NCI-H345 (cell line): ENCODE measurements at places on chromosomes 5 and 9.

DNA sequence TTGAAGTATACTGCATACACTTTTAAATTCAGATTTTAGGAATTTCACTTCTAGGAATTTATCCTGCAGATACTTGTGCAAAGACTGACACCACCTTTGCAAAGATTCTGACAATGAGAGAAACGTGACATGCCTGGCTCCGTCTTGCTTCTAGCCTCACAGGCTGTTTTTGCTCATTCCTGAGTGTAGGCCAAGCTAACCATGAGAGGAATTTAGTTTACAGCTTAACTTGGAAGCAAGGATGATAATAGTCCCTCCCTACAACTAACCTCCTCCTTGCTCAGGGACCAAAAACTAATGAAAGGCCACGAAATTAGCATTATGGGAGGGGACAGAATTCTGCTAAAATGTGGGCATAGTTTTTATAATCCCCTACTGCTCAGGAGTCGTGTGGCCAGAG, 31.1 kb downstream of the C5orf22 start:
- no peak for DNase-seq

- DNase-seq: peak; percentile 34
These were observed 92.9 kb upstream of the MTAP start for GRCh38 chr9:21709464-21710058.

- no peak for DNase-seq
These were observed 13.6 kb downstream of the ARPC5L start for GRCh38 chr9:124875501-124875900.

DNA sequence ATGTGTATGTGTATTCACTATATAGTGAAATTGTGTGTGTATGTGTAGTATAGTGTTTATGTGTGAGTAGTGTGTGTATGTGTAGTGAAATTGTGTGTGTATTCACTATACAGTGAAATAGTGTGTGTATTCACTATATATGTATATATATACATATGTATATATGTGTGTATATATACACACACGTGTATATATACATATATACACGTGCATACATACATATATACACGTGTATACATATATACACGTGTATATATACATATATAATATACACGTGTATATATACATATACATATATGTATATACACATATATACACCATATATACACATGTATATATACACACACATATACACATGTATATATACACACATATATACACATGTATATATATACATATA, 403.6 kb upstream of the TUSC1 start:
- no peak for DNase-seq

DNA sequence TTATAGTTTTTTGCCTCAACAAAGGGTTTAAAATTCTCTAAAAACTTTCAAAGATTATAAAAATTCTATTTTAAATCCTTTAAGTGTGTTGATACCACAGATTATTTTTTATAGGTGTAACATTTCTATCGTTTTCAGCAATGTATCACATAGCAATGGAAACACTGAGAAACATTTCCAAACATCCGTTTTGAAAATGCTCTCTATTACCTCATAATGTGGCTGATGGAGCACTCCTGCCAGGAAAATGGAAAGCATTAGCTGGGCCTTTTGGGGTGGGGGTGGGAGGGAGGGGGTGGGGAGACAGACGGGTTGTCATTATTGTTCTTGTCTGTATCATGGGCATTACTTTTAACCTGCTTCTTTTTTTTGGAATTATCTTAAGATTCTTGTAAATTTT, 516.5 kb downstream of the ACTL7B start:
- no peak for DNase-seq

GRCh38 chr5:133914434-133914833, 54.0 kb downstream of the C5orf15 start:
- DNase-seq: no peak

- no peak for DNase-seq
These were observed 375.8 kb downstream of the RAB3C start for GRCh38 chr5:58958701-58959100.

DNA sequence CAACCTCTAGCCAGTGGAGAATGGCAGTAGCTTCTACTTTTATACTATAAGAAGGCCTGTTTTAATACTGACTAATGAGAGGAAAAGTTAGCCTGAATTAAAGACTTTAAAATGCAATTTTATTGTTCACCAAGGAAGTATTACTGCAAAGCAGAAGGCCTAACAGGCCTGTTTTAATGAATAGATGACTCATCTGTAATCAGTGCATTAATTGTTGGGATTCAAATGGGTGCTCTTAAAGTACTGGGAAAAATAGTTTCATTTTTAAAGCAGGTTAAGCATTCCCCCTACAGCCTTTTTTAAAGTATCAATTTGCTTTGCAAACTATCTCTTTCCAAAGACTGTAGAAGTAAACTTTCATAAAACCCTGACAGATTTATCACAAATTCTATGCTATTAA, 147.7 kb downstream of the SIL1 start:
- DNase-seq: no peak

GRCh38 chr5:138109463-138110265, 25.8 kb downstream of the WNT8A start:
- no peak for DNase-seq

DNA sequence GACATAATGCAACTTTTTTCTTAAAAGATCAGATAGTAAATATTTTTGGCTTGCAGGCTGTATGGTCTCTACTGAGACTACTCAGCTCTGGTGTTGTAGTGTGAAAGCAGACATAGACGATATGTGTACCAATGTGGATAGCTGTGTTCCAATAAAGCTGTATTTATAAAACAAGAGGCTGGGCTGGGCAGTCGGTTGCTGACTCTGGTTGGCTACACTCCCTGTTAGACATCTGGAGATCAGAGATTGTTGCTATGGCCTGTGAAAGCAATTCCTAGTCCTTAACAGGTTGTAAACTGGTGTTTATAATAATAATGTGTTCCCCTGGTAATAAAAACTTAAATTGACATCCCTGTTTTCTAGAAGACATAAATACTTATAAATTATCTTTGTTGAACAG, 24.4 kb upstream of the SCAMP1 start:
- no peak for DNase-seq

GRCh38 chr9:91867740-91868139, 82.3 kb downstream of the ROR2 start:
- no peak for DNase-seq

DNA sequence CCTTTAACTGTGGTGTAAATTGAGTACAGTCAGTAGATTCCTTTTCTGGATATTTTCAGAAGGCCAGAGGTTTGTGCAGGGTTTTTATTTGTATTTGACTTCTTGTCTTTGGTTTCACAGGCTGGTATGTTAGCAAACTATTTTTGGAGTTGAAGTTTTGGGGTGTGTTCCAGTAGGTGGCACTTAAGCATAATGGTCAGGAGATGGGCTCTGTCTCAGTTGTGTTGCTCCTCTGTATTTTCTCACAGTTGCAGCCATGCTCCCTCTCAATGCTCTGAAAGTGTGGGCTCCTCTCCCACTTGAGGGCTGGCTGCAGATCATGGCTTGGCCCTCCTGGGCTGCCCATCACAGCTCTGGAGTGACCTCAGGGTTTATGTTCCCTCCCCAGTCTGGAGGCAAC, 267.0 kb upstream of the PCSK5 start:
- DNase-seq: no peak

- peak; percentile 78 for DNase-seq
These were observed 597.3 kb downstream of the PRELID2 start for GRCh38 chr5:145237843-145238242.

DNA sequence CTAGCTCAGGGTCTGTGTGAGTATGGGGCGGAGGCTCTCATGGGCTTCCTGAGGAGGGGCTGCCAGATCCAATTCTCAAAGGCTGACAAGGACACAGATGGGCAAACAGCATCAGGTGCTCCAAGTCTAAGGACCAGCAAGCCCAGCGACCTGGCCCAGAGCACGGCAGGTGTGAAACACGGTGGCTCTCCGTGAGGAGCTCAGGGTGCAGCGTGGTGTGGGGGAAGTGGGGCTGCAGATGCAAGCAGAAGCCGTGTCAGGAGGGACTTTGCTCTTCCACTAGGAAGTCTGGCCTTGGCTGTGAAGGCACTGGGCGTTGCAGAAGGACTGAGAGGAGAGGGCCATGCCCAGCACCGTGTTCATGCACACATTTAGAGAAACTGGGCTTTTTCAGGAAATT, 420.0 kb downstream of the GADD45G start:
- DNase-seq: no peak

DNA sequence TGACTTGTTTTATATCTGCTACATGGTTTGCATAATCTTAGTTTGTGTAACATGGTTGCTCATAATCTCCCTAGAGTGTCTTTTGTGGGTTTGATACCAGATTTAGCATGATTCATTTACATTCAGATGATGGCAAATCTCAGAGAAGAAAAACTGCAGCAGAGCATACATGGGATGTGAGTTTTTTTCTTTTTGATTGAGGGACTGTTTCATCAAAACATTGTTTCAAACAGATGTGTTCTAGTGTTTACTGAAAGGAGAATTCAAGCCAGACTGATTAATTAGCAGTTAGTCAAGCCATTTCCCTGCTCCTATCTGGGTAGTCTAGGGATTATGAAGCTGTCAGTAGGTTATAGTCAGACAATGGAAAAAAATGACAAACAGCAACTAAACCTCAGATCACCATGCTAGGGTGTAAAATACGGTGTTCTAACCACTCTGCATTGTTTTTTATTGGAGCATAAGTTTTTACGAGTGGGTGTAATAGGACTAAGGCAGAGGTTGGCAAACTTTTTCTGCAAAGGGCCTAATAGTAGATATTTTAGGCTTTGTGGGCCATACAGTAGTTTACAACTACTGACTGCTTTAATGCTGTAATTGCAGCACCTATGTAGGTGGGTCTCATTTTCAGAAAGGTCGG, 10.5 kb upstream of the GDNF start:
- DNase-seq: no peak

- DNase-seq: no peak
These were observed 30.5 kb upstream of the F2RL1 start for GRCh38 chr5:76788362-76788761.

- DNase-seq: no peak
These were observed 568.7 kb upstream of the KLF4 start for GRCh38 chr9:108058135-108058814.

DNA sequence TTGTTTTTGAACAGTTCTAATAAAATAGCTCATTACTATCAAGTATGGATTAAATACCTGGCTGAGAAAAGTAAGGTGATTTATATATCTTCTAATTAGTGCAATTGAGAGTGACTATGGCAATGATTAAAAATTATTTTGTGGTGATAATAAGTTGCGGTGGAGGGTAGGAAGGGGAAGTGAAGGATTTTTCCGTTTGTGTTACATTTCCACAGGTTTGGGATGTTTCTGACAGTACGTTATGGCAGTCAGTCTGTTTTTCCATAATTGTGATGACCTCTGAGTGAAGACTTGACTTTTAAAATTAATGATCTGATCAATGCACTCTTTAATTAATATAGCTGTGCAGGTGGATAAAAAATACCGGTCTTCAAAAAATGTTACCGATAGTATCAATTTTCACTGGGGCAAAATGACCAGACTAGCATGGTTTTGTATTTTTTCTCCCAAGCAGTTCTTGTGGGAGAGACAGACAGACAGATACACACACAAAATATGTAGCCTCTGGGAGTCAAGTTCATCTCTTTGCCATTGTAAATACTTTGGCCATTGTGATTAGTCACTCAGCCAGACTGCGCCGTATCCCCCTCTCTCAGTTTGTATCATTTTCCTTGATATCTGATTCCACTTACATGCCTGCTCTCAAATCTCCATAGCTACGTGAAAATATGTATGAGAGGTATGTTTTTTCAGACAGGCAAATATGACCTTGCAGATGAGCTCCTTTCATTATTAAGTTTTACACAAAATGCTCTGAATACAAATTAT, 60.2 kb downstream of the ARHGAP26 start:
- no peak for DNase-seq

- DNase-seq: no peak
These were observed 44.2 kb upstream of the SPIN1 start for GRCh38 chr9:88344013-88344412.

- DNase-seq: no peak
These were observed 297.8 kb downstream of the CWC27 start for GRCh38 chr5:65066387-65067146.

- DNase-seq: peak; percentile 49
These were observed 118.0 kb downstream of the ESM1 start for GRCh38 chr5:54867310-54867944.

GRCh38 chr5:124980163-124980941, 233.9 kb upstream of the ZNF608 start:
- peak; percentile 82 for DNase-seq

DNA sequence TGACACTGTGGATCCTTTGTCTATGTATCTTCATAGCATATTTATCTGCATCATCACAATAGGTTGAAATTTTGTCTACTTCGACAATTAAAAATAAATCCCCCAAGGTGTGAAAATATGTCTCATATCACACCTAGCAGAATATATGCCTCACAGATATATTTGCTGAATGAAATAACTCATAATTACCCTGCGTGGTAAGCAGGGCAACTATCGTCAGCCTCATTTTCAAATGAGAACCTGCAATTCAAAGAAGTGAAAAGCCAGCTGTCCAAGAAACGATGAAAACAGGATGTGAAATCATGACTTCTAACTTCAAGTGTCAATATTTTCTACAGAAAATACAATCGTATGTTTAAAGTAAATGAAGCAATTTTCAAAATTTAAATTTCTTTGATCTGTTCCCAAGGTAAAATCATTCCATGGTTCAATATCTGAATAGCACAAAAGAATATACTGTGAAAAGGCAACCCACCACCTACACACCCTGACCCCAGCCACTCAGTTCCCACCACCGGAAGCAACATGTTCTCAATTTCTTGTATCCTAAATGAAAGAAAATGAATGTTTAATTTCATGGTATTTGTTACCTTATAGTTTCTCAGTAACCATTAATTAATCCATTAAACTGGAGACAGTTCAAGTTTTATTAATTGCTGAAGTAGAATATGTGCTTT, 57.1 kb downstream of the TBCA start:
- no peak for DNase-seq

GRCh38 chr9:73182928-73183327, 31.3 kb downstream of the ANXA1 start:
- DNase-seq: no peak

DNA sequence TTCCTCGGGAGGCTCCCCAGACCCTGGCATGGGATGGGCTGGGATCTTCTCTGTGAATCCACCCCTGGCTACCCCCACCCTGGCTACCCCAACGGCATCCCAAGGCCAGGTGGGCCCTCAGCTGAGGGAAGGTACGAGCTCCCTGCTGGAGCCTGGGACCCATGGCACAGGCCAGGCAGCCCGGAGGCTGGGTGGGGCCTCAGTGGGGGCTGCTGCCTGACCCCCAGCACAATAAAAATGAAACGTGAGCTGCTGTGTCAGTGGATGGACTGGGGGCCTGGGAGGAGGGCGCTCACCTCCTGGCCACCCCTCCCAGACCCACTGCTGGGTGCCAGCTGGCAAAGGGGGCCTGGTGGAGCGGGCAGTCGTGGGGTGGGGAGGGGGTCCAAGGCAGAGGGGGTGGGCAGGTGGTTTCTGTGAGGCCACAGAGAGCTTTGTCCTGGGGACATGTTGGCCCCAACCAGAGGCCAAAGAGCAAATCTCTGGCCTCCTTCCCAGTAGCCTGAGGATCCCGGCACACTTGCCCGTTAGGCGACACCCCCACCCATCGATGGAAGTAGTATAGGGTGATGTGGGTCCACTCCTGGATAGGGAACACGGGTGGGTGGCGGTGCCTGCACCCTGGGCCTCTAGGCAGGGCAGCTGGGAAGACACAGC, 9.8 kb downstream of the EGFL7 start:
- no peak for DNase-seq

- no peak for DNase-seq
These were observed 169.7 kb upstream of the MVB12B start for GRCh38 chr9:126156898-126157297.

- no peak for DNase-seq
These were observed 24.7 kb upstream of the TIFAB start for GRCh38 chr5:135476615-135477581.

- DNase-seq: no peak
These were observed 105.8 kb upstream of the MSX2 start for GRCh38 chr5:174618589-174618988.

GRCh38 chr5:119395080-119395836, 39.4 kb downstream of the TNFAIP8 start:
- no peak for DNase-seq
